ENCODE measurements at places on chromosomes 1 and 21.

- DNase-seq, result no peak
Measured at GRCh38 chr1:93552741-93553455, 105.0 kb downstream of the FNBP1L start.

- no peak for DNase-seq
Measured at GRCh38 chr1:199857108-199857507, 170.4 kb upstream of the NR5A2 start.

DNA sequence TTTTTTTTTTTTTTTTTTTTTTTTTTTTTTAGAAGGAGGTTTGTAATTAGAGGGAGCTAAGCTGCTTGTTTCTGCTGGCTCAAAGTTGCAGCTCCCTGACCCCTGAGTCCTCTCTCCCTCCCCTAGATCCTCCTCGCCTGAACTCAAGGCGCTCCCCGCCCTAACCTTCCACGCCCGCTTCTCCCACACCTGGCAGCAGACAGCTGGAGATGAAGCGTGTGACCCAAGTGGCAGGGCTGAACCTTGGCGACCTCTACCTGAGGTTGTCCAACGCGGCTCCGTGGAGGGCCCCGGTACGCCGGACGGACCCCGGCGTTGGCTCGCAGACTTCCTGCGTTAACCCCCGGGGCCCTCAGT lies 795 bp downstream of the NGF start:
- DNase-seq, result no peak

GRCh38 chr21:42093991-42094421 lies 22.9 kb downstream of the UMODL1 start:
- DNase-seq, result no peak

DNA sequence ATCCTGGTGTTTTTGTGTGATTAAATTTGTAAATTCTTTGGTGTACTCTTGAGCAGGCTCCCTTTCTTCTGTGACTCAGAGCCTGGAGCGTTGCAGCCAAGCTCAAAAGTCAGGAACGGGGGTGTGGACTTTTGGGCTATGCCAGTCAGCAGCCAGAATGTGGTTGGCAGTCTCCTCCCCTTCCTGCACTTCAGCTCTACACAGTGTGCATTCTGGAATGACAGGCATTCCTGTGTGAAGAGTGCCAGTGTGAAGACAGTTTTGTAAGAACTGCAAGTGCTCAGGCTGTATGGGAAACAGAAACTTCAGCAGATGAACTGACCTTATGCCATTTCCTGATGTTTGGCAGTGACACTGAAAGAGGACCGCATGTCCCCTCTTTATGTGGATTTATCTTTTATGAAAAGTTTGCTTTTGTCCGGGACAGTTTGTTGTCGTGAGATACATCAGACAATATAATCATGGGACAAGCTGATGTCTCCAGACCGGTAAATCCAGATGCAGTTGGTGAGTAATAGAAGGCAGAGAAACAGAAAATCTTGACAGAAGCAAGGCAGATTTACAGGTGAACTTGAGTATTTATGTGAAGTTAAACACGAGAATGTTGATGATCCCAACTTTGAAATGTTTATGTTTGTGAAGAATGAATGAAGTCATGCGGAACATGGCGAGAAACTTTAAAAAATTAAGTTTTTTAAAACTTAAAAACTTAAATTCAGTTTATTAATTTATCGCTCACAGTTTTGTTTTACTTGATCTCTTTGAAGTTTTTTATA lies 67.7 kb upstream of the RCC1 start:
- peak; percentile 9 for DNase-seq

GRCh38 chr1:226618380-226618779 lies 69.8 kb downstream of the STUM start:
- DNase-seq, result no peak

DNA sequence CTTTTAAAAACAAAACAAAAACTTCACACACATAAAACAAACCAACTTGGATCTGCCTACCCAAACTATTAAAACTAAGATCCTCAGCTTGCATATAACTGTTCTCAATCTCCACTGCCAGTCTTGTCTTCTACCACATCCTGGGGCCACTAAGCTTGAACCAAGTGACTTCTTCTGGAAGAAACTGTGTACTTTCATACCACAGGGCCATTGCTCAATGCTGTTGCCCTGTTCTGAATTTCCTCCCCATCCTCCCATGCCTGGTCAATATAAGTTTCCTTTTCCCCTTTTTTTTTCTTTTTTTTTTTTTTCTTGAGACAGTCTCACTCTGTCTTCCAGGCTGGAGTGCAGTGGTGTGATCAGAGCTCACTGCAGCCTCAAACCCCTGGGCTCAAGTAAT lies 109.9 kb downstream of the KIAA0319L start:
- DNase-seq, result no peak

GRCh38 chr1:170836141-170836540 lies 99.2 kb upstream of the MROH9 start:
- DNase-seq, result no peak

- no peak for DNase-seq
Measured at GRCh38 chr1:55702064-55702463, 486.9 kb upstream of the USP24 start.

DNA sequence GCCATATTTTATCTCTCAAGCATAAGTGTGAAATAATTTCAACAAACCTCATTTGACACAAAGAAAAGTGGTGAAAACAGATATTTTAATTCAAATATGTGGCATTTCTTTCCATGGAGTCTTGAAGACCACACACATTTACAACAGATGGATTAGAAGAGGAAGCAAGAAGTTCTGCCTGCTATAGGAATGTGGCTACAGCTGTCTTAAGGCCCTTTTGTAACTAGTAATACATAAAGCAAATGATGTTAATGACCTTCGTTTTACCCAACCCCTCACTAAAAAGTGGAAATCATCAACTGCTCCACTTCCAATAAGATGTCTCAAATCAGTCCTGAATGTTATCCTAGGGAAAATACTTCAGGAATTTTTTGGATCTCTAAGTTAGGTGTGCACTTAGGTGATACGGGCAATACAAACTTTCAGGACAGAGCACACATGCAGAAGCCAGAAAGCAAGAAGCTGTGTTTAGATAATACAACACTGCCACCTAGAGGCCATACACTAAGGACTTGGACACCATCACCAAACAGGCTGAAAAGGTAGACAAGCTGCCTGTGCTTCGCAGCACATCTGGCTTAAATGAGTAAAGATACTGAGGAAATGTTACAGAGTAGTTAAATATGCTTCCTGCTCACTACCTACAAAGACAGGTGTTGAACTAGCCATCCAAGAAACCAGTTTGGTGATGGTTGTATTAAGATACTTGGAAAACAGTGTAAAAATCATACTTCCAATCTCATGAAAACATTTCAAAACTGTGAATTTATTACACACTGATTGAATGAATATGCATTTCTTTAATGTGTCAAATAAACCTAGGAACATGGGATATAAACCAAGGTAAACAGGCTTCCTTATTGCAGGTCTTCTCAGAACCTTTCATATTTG lies 24.4 kb downstream of the RRAGC start:
- peak; percentile 81 for DNase-seq

GRCh38 chr1:172708452-172708851 lies 49.5 kb downstream of the FASLG start:
- peak; percentile 60 for DNase-seq

- no peak for DNase-seq
Measured at GRCh38 chr1:84598846-84599741, 24.9 kb upstream of the CTBS start.

- DNase-seq, result no peak
Measured at GRCh38 chr1:90778486-90778885, 61.4 kb upstream of the BARHL2 start.

- no peak for DNase-seq
Measured at GRCh38 chr1:216183007-216183406, 240.2 kb downstream of the USH2A start.

GRCh38 chr1:115725600-115725999 lies 42.9 kb downstream of the CASQ2 start:
- no peak for DNase-seq

- DNase-seq, result no peak
Measured at GRCh38 chr1:69814926-69815325, 247.2 kb downstream of the LRRC7 start.

- DNase-seq, result no peak
Measured at GRCh38 chr1:162756523-162756922, 34.0 kb upstream of the HSD17B7 start.

DNA sequence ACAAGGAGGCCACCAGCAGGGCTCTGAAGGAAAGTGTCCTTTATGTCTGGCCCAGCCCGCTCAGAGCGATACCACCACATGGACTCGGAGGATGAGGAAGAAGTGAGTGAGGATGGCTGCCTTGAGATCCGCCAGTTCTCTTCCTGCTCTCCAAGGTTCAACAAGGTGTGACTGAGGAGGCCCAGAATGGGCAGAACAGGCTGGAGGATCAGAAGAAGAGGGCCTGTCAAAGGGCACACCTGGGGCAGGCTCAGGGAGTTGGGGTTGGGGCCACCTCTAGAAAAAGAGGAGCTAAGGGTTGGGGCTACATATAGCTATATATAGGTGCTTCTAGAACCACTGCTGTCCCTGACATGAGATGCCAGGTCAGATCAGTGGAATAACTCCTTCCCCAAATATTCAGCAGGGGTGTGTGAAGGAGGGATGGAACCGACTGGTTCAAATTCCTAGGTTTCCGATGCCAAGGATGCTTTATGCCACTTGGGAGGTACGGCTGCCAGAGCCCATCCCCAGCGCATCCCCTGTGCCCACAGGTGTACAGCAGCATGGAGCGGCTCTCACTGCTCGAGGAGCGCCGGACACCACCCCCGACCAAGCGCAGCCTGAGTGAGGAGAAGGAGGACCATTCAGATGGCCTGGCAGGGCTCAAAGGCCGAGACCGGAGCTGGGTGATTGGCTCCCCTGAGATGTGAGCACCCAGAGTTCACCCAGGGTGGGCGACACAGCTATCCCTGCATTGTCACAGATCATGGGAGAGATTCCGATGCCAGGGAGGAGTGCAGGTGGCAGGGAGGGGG lies 102.2 kb downstream of the PIK3R3 start:
- no peak for DNase-seq

GRCh38 chr1:83854456-83854855 lies 144.5 kb downstream of the TTLL7 start:
- no peak for DNase-seq

- DNase-seq, result no peak
Measured at GRCh38 chr1:59081795-59082194, 215.1 kb upstream of the FGGY start.

DNA sequence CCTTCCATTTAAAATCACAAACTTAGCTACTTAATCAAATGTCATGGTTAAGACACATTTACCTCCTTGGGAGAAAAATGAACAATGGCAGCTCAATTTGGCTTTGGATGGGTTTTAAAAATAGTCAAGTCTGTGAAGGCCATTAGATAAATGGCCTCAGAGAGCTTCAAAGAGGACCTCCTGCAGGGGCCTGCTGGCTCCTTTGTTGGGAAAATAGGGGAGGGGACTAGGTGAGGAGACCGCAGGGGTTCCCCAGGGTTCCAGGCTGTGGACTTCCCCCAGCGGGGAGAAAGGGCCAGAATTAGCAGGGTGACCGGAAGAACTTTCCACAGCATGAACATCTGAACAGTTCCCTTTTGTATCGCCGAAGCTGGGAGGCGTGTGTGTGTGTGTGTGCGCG lies 3.4 kb upstream of the AJAP1 start:
- DNase-seq, result no peak

DNA sequence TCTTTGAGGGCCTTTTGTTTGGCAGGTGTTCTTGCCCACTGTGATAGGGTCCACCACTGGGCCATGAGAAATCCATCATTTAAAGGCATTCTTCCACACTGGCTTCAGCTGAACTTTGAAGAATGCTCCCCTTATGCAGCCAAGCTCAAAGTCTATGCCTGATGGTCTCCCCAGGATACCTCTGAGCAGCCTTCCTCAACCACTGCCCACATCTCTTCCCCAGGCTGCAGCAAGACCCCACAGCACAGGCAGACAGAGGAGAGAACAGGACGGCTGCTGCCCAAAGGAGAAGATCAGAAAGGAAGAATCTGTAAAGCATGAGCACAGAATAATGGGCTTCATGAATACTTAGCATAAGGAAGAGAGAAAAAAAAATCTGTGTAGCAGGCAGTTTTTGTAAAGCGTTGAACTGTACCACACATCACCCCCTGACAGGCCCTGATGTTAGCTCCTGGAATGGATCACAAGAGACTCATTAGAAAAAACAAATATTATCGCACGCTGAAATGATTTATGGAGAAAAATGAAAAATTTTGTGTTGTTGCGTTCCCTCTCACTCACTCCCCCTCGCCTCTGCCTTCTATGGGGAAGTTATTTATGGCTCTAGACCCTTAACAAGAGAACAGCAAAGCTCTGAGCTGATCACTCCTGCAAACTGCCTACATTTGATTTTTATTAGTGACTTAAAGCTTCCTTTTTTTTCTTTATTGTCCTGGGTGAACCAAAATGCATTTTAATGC lies 134.1 kb downstream of the TMEM53 start:
- no peak for DNase-seq

- DNase-seq, result no peak
Measured at GRCh38 chr1:81179242-81179641, 621.5 kb upstream of the ADGRL2 start.

DNA sequence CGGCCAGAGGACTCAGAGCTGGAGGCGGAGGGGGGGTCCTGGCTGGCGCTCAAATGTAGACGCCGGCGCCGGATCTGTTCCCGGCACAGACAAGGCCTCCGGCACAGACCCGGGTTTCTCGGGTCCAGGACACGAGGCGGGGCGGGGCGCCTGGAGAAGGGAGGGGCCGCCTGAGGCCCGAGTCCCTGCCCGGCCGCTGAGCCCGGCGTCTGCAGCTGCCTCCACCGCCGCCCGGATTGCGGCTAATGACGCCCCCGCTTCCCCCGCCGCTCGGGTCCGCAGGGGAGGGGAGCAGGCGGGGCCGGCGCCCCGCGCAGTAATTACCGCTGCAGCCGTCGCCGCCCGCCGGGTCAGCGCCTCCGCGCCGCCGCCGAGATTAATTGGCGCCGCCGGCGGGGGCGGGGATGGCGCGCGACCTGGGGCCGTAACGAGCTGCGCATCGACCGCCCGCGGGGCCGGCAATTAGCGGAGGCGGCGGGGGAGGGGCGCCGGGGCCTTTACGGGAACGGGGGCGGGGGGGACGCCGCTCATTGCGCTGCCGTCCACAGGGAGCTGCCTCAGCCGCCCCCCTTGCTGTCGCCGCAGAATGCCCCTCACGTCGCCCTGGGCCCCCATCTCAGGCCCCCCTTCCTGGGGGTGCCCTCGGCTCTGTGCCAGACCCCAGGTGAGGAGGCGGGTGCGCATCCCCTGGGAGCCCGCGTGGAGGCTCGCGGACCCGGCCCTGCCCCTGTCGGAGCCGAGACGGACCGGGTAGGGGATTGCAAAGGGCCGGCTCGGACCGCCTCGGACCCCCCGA lies 17.3 kb downstream of the NOC2L start:
- no peak for DNase-seq

DNA sequence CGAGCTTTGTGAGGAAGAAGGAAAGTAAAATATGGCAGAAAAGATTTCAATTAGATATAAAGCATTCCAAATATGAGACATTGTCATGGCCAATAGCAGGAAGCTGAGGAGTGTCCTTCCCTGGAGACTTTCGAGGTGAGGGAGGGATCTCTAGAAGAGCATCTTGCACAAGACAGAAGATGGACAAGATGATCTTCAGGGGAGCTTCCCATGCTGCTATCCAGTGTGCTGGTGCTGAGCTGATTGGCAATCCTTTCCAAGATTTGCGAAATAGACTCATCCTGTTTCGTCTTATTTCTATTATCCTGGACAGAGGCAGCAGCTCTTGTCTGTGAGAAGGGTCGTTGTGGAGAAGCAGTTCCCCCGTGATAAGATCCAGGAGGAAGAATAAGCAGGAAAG lies 342.0 kb upstream of the CAMK1G start:
- DNase-seq, result no peak

- no peak for DNase-seq
Measured at GRCh38 chr1:210469441-210469840, 140.7 kb downstream of the HHAT start.

GRCh38 chr1:236868625-236869467 lies 73.8 kb downstream of the MTR start:
- DNase-seq, result peak; percentile 55

Measured in activated CD4-positive, alpha-beta T cell treated with anti-CD3 and anti-CD28 coated beads, Interleukin-2, amount 10 ng/mL, durations not matched to agents 7 days and 5 days (primary cell).